ENCODE measurements at places on chromosomes 2 and 18.

- DNase-seq, result no peak
Measured at GRCh38 chr2:235516257-235516656, 22.4 kb downstream of the AGAP1 start.

GRCh38 chr2:144603334-144603733 lies 83.4 kb upstream of the ZEB2 start:
- no peak for DNase-seq

GRCh38 chr18:76450452-76451395 lies 44.3 kb downstream of the ZNF516 start:
- peak; percentile 63 for DNase-seq

- no peak for DNase-seq
Measured at GRCh38 chr2:144461308-144461766, 58.6 kb downstream of the ZEB2 start.

DNA sequence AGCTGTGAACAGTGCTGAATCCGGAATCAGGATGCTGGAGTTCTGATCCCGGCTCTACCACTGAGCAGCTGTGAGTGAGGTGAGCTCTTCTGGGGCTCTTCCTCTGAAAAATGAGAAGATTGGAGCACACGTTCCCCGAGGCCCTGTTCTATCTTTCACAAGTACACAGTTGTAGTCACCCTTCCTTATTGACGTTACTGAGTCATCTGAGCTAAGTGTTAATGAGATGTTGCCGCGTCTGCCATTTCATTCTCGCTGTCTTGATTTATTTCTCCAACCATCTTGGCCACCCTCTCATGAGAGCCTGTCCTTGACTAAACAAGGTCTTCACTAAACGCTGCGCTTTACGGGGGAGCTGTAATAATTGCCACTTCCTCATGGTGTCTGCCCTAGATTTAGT lies 31.9 kb upstream of the EFR3B start:
- DNase-seq, result no peak

DNA sequence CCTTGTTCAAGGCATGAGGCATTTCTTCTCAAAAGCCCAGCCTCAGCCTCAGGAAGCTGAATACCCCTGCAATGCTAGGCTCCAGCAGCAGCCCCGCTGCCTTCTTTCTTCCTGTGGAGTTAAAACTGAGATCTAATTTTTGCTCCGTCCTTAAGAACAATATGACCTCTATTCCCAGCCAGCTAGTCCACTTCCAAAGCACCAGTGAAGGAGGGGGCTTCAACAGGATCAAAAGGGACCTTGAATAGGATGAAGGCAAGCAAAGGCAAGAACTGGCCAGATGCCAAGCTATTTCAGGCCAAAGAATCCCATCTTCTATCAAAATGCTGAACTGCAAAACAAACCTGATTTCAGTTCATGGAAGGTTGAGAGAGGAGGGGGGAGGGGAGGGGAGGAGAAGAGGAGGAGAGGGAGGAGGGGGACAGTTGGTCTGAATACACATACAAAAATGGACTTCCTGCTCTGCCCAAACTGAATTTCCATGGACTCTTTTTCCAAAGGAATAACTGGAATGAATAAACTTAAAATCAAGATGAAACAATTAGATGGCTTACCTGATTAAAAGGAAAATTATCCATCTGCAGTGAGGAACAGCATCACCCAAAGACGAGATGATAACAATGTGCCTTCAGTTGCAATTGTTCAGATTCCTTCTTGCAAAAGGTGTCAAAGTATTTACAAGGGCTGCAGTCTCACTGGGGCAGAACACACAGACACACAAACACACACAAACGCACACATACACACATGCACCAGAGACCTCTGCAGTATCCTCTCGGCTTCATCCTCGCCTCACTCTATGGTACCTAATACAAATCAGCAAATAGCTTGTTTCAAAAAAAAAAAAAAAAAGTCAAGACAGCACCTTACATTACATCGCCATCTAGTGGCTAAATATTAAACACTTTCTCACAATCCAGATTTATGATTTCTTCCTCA lies at the start of gene SCN1A:
Gene SCN1A (minus strand): TSS at position 804 of the 939 bp plus-strand sequence. CDS start 54,399 bp downstream, outside the sequence.
- peak; percentile 20 for DNase-seq

- no peak for DNase-seq
Measured at GRCh38 chr2:95005726-95006125, 19.8 kb upstream of the MAL start.

- no peak for DNase-seq
Measured at GRCh38 chr2:58875436-58875835, 634.3 kb upstream of the FANCL start.

GRCh38 chr2:58081000-58081399 lies 34.4 kb downstream of the VRK2 start:
- DNase-seq, result no peak

- no peak for DNase-seq
Measured at GRCh38 chr2:144267239-144267638, 252.7 kb downstream of the ZEB2 start.

- peak; percentile 41 for DNase-seq
Measured at GRCh38 chr2:27977731-27978312, 87.3 kb downstream of the BABAM2 start.

GRCh38 chr18:43013486-43013885 lies 102.0 kb downstream of the RIT2 start:
- DNase-seq, result no peak

DNA sequence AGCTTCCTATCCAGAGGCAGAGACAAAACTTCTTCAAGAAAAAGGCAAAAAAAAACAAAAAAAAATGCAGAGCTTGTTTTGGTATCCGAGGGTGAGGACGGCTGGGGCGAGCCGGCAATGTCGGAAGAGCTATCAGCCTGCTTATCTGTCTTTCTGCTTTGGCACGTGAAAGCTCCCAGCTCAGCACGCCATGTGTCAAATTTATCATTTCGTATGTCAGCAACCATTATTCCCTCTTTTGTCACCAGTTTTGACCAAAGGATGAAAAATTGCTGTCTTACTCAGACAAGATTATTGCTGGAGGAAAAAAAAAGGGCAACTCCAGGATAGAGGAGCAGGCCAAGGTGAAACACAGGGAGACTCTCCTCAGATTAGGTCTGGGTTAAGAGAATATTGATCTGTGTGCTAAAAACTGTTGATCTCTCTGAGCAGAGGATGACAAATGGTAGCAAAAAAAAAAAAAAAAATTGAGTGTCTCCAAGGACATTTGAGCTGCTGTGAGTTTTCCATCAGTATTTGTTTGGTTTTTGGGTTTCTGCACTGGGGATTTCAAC lies 532.0 kb upstream of the POU3F3 start:
- DNase-seq, result no peak

- no peak for DNase-seq
Measured at GRCh38 chr2:19552270-19552669, 193.8 kb upstream of the OSR1 start.

DNA sequence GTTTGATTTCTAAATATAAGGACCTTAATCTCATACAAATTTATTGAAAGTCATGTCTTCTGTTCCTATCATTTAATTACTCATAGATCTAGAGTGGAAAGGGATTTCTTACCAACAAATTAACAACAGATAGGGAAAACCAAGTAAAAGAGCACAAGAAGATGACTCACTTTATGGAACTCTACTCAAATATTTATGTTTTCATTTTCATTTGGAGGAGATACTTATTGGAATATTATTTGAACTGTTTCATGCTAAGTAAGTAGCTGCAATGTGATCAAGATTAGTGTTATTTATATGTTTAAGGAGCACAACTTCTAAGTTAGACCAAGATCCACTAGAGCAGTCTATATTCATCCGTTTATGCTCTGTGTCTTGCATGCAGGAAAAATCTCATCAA lies 1.3 kb downstream of the NT5C1B start:
- DNase-seq, result no peak

- no peak for DNase-seq
Measured at GRCh38 chr2:121791290-121791689, 35.8 kb downstream of the TSN start.

DNA sequence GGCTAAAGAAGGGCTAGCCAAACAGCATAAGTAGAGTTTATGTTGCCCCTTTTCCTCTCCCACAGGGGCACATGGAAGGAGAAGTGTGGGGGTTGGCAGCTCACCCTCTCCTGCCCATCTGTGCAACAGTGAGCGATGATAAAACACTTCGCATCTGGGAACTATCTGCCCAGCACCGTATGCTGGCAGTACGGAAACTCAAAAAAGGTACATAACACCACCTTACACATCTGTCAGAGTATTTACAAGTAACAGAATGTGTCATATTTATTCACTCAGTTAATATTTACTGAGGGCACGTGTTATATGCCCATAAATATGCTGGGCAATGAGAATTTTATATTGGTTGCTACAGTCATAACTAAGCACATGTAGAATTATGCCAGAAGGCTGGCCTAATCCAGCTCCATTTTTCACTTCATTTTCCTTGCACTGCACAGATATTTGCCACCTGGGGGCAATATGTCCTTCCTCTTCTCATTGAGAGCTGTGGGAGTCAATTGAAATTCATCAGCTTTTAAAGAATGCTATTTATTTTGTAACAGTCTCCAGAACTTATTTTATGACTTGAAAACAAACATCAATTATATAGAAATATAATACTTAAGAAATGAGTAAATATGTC lies 150.6 kb downstream of the RTN4 start:
- DNase-seq, result peak; percentile 8

- no peak for DNase-seq
Measured at GRCh38 chr2:169042856-169043255, 11.7 kb upstream of the ABCB11 start.

DNA sequence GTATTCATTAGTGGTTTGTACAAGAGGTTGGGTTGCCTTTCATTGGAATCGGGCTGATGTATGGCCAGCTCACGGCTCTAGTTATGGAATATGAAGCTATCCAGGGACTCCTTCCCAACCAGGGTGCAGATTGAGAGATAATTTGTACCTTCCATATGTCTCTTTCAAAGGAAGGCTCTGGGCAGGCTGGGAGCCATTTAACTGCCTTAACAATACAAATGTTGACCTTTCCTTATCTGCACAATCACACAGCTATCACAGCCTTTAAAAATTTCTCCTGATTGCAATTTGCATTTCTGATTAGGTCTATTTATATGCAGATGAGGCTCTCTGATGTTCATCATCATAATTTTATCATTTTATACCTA lies 58.7 kb downstream of the MYO3B start:
- no peak for DNase-seq

- DNase-seq, result no peak
Measured at GRCh38 chr2:12008425-12009061, 262.1 kb downstream of the LPIN1 start.

GRCh38 chr18:62044490-62045000 lies 142.3 kb downstream of the PIGN start:
- DNase-seq, result no peak

DNA sequence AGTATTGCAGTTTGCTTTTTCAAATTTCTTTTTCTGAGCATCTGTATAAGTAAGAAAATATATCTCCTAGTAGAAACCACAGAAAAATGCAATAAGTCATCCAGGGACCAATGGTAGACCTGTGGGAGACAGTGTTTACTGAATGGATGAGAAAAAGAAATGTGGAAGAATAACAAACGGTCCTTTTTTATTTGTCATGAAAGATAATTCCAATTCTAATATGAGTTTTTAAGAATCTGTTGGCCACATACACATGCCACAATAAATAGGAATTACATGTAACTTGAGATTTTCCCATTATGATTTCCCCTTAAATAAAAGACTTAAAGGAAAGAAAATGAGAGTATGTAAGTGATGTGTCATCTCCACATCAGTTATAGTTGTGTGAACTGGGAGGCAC lies 107.7 kb upstream of the RAB27B start:
- DNase-seq, result no peak

DNA sequence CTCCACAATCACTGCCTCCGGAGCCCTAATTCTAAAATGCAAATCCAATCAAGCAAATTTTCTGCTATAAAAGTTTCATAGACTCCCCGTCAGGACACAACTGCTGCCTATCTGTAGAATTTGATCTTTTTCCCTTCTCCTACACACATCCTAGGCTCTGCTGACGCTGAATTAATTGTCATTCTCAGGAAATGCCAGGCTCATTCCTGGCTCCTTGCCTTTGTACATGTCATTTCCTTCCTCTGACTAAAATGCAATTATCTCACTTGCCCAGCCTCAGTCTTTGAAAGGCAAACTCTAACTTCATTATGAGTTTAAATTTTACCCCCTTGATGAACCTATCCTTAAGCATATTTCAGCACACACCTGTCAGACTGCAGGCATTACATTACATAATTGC lies 844.9 kb upstream of the CRIM1 start:
- no peak for DNase-seq

- peak; percentile 20 for DNase-seq
Measured at GRCh38 chr18:7272311-7273049, 41.6 kb downstream of the LRRC30 start.

- DNase-seq, result no peak
Measured at GRCh38 chr18:136433-136832, 21.9 kb upstream of the USP14 start.

- DNase-seq, result peak; percentile 21
Measured at GRCh38 chr2:12442476-12442847, 274.3 kb upstream of the TRIB2 start.

GRCh38 chr18:10055125-10055750 lies 141.4 kb downstream of the VAPA start:
- peak; percentile 43 for DNase-seq

- no peak for DNase-seq
Measured at GRCh38 chr2:230068651-230069055, at the start of gene SLC16A14. Gene SLC16A14 (minus strand): TSS chr2:230068924. CDS start chr2:230059352, 9,572 bp downstream.

GRCh38 chr18:10397004-10397403 lies 57.4 kb upstream of the APCDD1 start:
- DNase-seq, result no peak

DNA sequence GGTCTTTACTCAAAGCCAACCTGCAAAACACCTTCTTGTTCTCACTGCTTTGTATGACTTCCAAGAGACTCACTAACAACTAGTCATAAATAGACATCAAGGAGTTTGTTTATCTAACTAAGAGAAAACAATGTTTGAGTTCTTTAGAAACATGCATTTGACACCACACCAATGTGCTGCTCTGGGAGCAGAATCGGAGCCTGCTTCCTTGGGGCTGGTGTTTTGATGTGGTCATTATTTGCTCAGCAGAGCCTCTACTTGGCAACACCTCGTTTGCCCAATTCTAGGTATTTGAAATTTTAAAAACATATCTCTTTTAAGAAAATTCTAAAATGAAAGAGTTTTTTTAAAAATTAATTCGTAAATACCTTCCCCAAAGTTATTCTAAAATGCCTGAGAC lies 167.5 kb downstream of the BCL2 start:
- DNase-seq, result no peak

DNA sequence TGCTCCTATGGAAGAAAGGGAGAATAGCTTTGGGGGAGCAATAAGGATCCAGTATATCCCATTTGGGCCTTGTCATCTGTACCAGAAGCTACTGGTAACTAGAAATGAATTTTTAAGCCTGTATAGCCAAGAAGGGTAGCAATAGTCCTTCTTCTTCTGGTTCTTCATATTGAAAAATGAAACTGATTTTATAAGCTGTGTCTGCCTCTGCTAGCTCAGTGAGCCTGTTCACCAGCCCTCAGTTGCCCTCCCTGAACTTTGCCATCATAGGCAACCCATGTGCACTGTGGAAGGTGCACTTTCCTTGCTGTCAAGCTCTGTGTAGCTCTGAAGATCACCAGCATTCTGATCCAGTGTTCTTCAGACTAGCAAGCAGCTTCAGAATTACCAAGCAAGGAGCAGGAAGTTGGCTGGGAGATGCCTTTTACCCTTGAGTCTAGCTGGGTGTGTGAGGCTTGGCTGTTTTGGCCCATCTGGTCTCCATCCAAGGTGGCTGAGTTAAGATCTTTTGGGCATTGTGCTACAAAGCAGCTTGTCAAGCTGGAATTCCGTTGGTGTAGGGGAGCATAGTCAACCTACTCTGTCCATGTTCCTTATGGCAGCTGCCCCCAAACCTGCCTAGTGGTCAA lies 55.8 kb upstream of the MGAT5 start:
- DNase-seq, result no peak
